Stimulated activated CD8-positive, alpha-beta memory T cell treated with anti-CD3 and anti-CD28 coated beads, Interleukin-4, amount 100 ng/mL, for 4 hours (primary cell): ENCODE measurements at places on chromosomes 3 and 15.

GRCh38 chr3:188706176-188706575 is 465.6 kb upstream of the TPRG1 start:
- no peak for DNase-seq

GRCh38 chr15:99016680-99017321 is 9.2 kb upstream of the PGPEP1L start:
- DNase-seq = no peak

- no peak for DNase-seq
These were observed 34.4 kb downstream of the ABHD2 start for GRCh38 chr15:89122505-89123180.

- DNase-seq = no peak
These were observed 29.2 kb downstream of the PLOD2 start for GRCh38 chr3:146131616-146132410.

DNA sequence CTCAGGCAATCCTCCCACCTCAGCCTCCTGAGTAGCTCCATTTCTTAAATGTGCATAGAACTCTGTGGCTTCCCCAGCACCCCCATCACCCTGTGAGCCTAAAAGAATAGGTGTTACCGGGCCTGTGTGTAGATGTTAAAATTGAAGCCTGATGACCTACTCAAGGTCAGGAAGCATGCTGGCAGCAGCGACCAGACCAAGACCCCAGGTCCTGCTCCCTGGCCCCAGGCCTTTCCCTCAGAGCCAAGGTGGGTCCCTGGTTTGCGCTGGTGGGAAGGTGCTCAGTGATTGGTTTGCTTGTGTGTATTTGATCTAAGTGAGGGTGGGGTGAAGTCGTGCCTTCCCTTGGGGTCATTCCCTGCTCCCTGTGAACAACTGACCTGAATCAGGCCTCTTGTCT is 18.4 kb upstream of the CRABP1 start:
- no peak for DNase-seq

- DNase-seq = no peak
These were observed 4.8 kb downstream of the BMF start for GRCh38 chr15:40103864-40104271.

GRCh38 chr15:90124507-90124906 is 22.2 kb upstream of the IDH2 start:
- no peak for DNase-seq

DNA sequence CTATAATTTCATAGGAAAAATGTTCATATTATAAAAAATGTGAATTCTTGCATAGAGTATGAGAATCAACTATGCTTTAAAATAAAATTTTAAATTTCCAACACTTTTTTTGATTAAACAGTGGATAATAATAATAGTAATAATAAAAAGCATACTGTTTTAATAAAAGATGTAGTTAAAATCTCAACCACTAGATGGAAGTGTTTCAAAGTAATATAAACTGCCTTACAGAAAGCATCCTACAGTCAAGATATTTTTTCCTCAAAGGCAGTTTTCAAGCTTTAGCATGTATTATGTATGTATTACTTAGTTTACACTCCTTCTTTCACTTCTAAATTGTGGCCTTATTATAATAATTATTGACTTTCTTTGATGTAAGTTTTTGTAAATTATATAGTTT is 217.5 kb downstream of the CHL1 start:
- DNase-seq = no peak

DNA sequence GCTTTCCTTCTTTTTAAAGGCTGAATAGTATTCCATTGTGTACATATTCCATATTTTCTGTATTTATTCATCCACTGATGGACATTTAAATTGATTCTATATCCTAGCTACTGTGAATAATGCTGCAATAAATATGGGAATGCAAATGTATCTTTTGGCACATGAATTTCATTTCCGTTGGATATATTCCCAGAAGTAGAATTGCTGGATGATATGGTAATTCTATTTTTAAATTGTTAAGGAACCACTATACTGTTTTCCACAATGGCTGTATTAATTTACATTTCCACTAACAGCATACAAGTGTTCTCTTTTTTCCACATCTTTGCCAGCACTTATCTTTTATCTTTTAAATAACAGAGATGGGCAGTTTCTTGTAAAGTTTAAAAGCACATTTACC is 302.7 kb downstream of the CTNNB1 start:
- DNase-seq = no peak

- DNase-seq = no peak
These were observed 314.2 kb downstream of the CLSTN2 start for GRCh38 chr3:140249188-140249587.

GRCh38 chr3:44042772-44043171 is 198.9 kb upstream of the TOPAZ1 start:
- DNase-seq = no peak

GRCh38 chr3:61526308-61526707 is 35.1 kb upstream of the PTPRG start:
- no peak for DNase-seq

DNA sequence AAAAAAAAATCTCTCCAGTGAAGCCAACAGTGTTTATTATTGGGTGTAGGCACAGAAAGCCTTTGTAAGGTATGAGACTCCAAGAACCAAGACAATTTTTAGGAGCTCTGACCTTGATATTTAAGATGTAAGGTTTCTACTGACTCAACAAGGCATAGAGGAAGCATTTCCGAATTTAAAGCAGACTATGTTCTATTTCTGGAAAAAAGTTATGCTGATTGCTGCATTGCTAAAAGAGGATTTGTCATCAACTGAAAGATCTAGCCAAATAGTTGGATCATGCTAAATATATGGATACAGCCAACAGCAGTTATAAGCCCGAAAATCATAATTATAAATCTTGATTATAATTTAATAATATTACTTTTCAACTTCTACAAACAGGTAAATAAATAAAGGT is 53.3 kb upstream of the MELTF start:
- DNase-seq = no peak

DNA sequence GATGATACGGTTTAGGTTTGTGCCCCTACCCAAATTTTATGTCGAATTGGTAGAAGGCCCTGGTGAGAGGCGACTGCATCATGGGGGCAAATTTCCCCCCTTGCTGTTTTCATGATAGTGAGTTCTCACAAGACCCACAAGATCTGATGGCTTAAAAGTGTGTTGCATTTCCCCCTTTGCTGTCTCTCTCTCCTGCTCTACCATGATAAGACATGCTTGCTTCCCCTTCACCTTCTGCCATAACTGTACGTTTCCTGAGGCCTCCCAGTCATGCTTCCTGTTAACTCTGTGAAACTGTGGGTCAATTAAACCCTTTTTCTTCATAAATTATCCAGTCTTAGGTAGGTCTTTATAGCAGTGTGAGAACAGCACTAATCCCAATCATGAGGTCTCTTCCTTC is 381.2 kb downstream of the RSL24D1 start:
- DNase-seq = no peak

DNA sequence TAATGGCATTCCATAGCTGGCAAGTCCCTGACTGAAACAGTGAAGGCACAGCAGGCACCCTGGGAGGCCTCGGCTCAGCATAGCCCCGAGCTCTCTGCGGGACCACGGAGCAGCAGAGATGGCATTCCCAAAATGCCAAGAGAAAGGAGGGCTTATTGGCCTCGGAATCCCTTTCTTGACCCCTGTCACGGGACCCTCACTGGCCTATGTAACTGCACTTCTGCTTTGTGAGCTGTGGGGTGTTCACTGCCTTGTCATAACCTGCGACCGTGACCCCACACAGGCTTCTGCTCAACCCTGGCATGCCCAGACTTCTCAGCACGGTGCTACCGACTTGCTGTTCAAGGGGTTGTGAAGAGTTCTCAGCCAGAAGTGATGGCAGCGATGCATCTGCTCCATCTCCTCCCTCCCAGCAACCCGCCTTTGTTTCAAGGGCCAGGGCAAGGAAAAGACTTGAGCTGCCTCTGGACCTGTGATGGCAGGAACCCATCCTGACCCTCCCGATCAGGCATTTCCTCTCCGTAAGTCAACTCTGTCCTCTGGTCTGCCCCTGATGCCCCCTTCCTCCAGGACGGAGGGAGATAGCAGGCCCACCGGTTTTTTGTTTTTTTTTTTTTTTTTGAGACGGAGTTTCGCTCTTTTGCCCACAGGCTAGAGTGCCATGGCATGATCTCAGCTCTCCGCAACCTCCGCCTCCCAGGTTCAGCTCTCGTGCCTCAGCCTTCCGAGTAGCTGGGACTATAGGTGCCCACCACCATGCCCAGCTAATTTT is 30.5 kb downstream of the EHD4 start:
- no peak for DNase-seq

DNA sequence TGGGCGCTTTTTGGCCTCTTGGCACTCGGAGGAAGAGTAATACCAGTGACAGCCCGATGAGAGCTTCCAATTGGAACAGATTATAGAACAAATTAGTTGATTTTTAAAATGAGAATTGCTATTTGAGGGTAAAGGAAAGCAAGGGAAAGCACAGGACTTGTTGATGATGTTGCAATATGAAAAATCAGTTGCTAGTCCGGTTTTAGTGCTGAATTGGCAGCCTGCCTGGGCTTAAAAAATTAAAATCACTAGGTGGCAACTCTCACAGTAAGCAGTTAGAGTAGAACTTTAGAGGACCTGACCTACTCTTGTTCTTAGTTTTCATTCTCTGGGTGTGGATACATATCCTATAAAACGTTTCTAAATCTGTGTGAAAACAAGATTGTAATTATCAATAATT is 2.1 kb upstream of the SCAANT1 start:
- DNase-seq = no peak

GRCh38 chr15:27095886-27096624 is 125.1 kb downstream of the GABRG3 start:
- no peak for DNase-seq

DNA sequence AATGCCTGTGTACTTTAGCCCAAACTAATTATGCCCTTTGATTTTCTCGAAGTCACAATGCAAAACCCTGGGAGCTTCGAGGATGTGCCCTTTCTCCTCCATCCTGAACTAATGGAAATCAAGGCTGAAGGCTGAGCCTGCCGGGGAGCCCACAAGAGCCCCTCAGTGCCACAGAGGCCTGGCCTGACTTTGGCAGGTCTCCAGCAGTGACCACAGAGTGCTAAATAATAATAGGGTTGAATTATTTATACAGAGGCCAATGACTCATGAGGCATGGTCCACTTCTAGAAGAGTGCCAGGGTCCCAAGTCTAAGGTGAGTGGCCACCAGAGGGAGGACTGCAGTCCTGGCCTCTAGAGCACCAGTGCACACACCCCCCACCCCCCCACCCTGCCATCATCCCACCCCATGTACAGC is 19.1 kb upstream of the GLCE start:
- DNase-seq = no peak

DNA sequence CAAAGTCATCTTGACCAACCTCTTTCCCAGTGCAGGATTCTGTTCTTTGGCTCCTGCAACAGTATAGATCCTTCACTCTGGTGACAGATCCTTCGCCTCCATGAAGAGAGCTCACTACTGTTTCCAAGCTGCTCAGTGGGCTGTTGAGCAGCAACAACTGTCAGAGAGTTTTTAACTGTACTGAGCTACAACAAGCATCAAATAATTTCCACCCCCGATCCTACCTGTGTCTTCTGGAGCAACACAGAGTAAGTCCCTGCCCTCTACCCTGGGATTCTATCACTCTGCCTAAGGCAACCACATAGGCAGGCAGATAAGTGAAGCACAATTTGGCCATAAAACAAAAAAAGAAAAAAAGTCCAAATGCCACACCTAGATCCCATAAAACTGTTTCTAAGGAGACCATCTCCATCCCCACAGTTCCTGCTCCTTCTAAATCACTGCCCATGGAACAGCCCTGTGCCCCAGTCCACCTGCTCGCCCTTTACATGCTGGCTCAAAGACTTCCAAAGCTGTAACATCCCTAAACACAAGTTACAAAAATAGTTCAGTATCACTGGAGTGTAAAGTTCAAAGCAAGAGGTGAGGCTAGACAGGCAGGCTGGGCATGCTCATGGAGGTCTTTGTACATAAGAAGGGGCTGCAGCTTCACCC is 37.8 kb upstream of the ANPEP start:
- DNase-seq = no peak

DNA sequence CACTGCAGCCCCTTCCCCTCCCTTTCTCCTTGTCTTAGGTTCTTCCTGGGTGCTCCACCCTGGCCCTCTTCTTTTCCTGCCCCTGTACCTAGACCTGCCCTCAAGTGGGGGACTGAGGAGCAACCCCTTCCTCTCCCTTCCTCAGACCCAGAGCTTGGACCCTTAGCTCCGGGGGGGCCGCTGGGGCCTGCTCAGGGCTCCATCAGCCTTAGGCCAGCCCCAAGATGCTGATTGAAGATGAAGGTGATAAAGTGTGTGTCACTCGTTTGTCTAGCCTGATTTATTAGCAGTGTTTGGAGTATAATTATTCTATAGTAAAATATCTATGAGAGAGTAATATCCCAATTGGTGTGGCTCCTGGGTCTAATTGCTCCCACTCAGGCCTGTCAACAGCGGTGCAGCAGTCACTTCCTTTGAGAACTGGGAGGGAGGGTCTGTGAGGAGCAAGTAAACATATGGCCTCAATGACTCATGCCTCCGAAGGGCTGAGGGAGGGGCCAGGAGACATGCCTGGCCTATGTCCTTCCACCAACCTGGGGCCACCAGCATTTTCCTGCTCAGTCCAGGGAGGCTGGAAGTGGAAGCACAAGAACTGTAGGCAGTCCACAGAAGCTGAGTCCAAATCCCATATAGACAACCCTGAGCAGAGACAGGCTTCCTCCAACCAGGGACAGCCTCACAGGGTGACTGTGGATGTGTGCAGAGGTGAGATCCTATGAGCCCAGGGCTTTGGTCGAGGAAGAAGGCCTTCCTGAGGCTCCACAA is 123.2 kb downstream of the DNAJB8 start:
- DNase-seq = no peak

GRCh38 chr15:38029736-38030135 is 95.3 kb downstream of the TMCO5A start:
- no peak for DNase-seq

GRCh38 chr3:150627557-150627956 is 24.4 kb downstream of the SELENOT start:
- no peak for DNase-seq

DNA sequence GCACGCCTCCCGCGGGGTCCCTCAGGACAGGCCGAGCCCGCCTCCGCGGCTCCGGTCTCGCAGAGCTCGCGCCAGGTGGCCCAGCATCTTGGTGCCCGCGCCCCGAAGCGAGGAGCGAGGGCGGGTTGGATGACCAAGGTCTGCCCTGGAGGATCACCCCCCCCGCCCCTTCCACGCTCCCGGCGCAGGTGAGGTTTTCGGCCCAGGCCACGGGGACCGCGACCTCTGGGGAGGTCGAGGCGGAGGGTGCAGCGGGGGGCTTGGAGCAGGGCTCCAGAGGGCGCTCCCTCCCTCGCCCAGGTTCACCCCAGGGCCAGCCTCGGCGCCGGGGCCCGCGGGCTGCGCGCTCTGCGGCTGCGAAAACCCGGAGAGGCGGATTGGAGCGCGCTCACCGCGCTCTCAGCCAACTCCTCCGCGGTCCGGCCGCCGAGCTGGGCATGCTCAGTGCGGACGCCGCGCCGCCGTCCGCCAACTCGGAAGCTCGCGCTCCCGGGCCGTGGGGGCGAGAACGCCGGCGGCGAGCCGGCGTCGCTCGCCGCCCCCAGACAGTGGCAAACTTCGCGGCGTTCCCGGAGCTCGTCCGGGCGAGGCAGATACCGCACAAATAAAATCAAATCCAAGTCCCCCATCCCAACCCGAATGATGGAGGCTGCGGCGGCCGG is at the start of gene MED12L:
TSS of gene MED12L (plus strand) at position 438 of the 662 bp plus-strand sequence. CDS start 1,263 bp downstream, outside the sequence.
- no peak for DNase-seq

- DNase-seq = no peak
These were observed 57.6 kb downstream of the BHLHE40 start for GRCh38 chr3:5036858-5037257.

GRCh38 chr3:8380904-8381704 is 120.5 kb upstream of the LMCD1 start:
- DNase-seq = no peak
